ENCODE measurements at places on chromosomes 5 and 9.

DNA sequence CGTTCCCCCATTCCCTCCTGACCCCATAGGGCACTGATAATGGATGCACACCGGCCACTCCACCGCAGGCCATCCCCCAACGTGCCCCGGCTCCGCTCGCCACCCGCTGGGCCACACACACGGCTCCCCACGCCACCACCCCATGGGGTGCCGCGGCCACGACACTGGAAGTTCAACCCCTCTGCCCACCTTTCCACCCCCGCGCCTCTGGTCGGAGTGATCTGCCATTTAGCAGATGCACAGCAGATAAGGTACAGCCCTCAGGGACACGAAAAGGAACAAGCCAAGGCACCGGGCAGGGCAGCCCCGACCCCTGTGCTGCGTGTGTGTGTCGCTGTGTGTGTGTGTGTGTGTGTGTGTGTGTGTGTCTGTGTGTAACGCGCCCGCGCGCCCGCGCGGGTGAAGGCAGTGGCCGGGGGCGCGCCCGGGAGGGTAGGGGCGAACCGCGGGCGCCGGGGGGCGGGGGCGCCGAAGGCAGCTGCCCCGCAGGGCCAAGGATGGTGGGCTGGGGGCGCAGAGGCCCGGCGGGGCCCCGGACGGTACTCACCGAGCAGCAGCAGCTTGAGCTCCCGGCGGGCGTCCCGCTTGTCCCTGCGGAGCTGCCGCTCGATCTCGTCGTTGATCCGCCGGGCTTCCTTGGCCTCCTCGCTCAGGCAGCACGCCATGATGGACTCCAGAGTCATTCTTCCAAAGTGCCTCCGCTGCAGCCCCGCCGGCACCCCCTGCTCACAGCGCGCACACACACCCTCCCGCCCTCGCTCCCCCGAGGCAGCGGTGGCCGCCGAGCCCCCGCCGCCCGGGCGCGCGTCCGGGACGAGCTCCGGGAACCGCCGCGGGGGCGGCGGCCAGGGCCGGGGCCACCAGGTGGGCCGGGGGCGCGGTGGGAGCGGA, 813 bp downstream of the GNAQ start:
- no peak for DNase-seq

- no peak for DNase-seq
Observed at GRCh38 chr9:22116758-22117157, 107.7 kb upstream of the CDKN2B start.

- DNase-seq = no peak
Observed at GRCh38 chr5:171295801-171296200, 13.2 kb upstream of the TLX3 start.

GRCh38 chr5:152634586-152634985, 229.5 kb upstream of the NMUR2 start:
- DNase-seq = no peak

- peak; percentile 76 for DNase-seq
Observed at GRCh38 chr5:122500245-122501088, 188.4 kb downstream of the SNCAIP start.

GRCh38 chr5:55511010-55511409, 23.8 kb downstream of the PLPP1 start:
- DNase-seq = no peak

DNA sequence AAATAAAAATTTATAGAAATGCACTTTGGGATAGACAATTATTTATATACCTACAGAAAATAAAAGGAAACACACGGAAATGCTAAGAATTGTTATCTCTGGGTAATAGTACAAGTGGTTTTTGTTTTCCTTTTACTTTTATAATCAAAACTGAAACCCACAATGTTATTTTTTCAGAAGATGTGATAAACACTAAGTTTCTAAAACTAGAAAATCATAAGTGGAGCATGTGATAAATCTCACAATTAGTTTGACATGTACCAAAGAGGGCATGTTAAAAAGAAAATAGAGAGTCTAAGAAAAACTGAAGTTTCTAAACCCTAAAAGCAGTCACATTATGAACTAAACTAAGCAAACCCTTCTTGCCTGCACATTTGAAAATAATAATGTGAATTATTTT, 61.1 kb downstream of the OXCT1 start:
- DNase-seq = no peak

- DNase-seq = no peak
Observed at GRCh38 chr5:10227379-10227778, 22.3 kb downstream of the ATPSCKMT start.

GRCh38 chr5:149796030-149796429, 65.9 kb downstream of the PPARGC1B start:
- DNase-seq = no peak

GRCh38 chr9:131402738-131403492, 9.0 kb downstream of the PRRC2B start:
- DNase-seq = peak; percentile 85

GRCh38 chr5:178382754-178383164, 150.2 kb upstream of the PHYKPL start:
- no peak for DNase-seq

- DNase-seq = no peak
Observed at GRCh38 chr5:166063261-166063660, 2228.2 kb upstream of the WWC1 start.

GRCh38 chr5:121533814-121534213, 317.9 kb upstream of the FTMT start:
- DNase-seq = no peak

- DNase-seq = no peak
Observed at GRCh38 chr5:31617867-31618266, 21.1 kb upstream of the PDZD2 start.

- no peak for DNase-seq
Observed at GRCh38 chr5:9594913-9595312, 35.2 kb downstream of the TAS2R1 start.

- peak; percentile 31 for DNase-seq
Observed at GRCh38 chr5:89034588-89034987, 151.6 kb upstream of the MEF2C start.

DNA sequence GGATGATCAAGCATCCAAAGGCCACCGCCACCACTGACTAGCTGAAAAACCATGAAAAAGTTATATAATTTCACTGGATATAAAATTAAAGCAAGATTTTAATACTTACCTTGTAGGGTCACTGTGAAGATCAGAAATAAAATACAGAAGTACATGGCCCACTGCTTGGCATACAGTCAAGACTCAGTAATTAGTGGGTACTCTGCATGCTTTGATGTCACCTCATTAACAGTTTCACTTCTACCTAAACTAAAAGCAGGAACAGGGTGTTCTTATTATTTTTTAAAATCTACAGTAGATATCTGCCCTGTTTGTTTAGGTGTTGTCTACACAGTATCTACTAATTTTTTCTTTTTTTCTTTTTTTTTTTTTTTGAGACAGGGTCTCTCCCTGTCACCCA, 66.4 kb downstream of the NFIB start:
- DNase-seq = no peak

GRCh38 chr5:110957934-110958333, 113.6 kb upstream of the TSLP start:
- no peak for DNase-seq

DNA sequence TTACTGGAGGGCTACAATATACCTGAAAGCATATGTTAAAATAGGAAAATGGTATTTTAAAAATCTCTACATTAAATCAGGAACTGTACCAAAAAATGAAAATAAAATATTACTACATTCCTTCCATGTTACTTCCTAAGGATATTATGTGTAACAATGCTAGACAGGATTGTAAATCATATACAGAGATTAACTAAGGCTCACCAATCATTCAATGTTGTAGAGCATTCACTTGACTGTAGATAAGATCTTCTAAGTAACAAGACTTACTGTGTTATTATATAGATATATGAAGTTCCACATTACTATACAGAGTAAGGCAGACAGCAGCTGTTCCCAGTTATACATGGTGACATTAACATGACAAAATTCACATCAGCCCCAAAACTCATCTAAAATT, 1919.1 kb upstream of the CDH9 start:
- DNase-seq = no peak

DNA sequence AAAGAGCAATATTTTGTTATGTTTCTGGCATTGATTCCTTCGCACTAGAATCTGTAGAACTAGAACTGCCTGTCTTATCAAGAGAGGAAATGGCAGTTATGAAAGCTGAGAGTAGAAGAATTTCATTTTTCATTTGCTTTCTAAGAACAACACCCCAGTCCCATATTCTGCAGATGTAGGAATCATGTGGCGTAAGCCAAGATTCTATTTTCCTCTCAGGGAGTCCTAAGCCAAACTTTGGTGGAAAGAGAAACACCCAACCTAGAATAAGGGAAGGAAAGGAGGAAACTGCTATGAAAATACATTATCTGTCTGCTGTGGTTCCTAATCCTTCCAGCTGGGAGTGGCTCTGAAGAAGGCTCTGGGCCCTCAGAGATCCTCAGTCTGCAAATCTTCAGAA, 1176.9 kb upstream of the C9orf72 start:
- DNase-seq = no peak

- DNase-seq = peak; percentile 16
Observed at GRCh38 chr5:151772029-151772845, 483 bp downstream of the G3BP1 start.

- no peak for DNase-seq
Observed at GRCh38 chr9:125549891-125550885, 156.8 kb downstream of the MAPKAP1 start.

- DNase-seq = peak; percentile 33
Observed at GRCh38 chr5:73534011-73534644, 31.3 kb downstream of the ANKRA2 start.

- no peak for DNase-seq
Observed at GRCh38 chr9:134882204-134882785, 1.7 kb downstream of the FCN2 start.

DNA sequence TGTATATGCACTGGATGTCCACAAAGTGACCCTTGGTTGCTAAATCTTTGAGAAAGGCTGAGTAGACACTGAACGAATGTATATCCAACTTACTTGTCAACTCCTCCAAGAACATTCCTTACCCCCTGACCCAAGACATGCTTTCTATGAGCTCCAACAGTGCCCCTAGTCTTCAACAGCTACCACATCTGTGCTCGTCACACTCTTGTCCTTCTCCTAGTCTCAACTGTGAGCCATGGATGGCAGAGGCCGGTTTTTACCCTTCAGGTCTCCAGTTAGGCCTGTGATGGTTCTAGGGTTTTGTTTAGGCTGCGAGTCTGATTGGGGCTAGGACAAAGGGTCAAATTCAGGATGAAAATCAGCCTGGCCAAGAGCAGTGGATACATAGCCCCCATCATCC, 19.0 kb upstream of the GPX3 start:
- DNase-seq = no peak

DNA sequence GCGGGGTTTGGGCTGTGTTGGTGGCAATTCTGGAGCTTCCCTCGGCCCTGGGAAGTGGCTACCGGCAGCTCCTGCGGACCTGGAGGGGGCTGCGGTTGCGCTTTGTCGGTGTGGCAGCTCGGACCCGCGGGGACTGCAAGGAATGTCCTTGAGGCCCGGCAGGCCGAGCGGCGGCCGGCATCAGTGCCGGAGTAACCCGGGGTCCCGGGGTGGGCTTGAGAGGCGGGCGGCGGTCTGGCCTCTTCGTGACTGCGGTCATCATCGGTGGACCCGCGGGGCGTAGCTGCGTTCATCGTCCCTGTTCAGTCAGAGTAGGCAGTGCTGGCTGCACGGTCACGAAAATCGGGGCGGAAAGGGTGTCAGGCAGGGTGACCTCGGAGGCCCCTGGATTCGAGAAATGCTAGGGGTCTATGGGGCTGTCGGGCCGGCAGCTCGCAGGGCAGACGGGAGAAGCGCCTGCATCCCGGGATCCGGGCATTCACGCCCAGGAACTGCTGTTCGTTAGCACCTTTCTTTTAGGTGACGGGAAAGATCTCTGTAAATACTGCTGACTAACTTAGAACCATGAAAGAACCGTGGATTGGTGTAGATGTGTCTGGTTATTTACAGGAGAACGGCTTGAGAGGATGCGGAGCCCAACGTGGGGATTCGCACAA, 474 bp downstream of the HMGCR start:
- DNase-seq = peak; percentile 7

DNA sequence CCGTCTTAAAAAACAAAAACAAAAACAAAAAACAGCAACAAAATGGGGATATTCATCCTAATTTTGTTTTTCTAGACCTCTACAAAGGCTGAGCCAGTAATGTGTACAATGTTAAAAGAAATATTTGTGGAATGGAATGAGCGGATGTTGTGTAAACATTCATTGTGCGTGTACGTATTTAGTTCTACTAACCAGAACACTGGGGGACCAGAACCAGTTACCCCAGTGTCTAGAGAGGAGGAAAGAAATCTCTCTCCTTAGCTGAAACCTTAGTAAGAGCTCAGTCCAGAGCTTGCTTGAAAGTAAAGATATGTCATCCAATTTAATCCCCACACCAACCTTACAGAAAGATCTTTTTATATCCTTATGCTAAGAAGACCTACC, 106.7 kb upstream of the CPEB4 start:
- no peak for DNase-seq

GRCh38 chr5:94853120-94853519, 234.7 kb downstream of the SLF1 start:
- no peak for DNase-seq

GRCh38 chr5:1019001-1019905, 10.7 kb downstream of the NKD2 start:
- no peak for DNase-seq

GRCh38 chr9:109894921-109895758, 115.1 kb downstream of the PALM2AKAP2 start:
- DNase-seq = peak; percentile 54

DNA sequence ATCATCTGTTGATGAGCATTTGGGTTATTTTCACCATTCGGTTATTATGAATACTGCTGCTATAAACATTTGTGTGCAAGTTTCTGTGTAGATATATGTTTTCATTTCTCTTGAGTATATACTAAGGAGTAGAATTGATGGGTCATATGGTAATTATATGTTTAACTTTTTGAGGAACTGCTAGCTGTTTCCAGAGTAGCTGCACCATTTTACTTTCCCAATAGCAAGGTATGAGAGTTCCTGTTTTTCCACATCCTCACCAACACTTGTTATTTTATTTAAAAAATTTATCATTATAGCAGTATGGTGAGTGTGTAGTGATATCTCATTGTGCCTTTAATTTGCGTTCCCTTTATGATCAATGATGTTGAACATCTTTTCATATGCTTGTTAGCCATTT, 29.2 kb downstream of the CD14 start:
- DNase-seq = no peak

DNA sequence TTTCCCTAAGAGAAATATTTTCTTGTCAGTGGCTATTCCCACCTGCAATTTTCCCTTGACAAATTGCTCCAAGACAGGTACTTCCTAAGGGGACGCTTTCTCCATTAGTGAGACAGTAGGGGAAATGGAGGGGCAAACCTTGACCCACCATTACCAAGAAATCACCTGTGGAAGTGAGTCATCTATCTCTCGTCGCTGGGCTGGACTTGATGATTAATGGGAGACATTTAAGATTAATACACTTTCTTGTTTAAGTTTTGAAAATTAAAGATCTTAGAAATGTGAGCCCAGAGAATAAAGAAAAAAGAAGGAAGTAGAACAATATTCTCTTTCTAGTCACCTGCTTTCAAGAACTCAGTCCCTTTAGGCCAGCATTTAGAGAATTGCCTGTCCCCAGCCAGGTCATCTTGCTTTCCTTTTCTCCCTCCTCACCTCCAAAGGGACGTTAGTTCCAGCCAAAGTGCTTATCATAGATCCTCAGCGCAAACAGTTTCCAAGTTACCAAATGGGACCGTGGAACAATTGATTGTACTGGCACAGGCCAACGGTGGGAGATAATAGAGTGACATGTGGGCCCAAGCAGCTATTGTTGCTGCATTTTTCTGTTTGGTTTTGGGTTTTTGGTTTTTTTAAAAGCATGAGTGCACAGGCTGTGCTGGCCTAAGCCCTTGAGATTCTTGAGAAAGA, 284.4 kb downstream of the ENC1 start:
- no peak for DNase-seq

- DNase-seq = no peak
Observed at GRCh38 chr9:70529833-70530232, 115.4 kb upstream of the KLF9 start.

GRCh38 chr5:95841914-95842812, 19.6 kb upstream of the GLRX start:
- DNase-seq = peak; percentile 50
